RWPE1 (cell line): ENCODE measurements at places on chromosomes 7 and 10.

GRCh38 chr7:156998988-156999957 is 11.2 kb downstream of the MNX1 start:
- DNase-seq, result no peak

DNA sequence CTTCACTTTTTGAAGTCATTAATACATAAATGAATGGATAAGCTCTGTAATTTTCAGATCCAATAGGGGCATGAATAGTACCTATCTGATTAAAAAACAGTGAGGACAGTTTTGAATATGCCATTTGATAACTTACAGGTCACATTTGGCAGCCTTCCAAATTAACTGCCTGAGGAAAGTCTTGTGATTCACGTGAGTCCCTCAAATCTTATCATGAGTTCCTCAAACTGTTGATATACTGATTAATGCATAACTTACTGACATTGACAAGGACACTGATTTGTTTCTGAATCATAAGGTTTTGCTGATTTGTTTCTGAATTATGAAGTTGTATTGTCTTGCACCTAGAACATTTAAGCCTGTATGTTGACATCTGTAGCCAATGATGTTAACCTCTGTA is 55.1 kb downstream of the ANKMY2 start:
- no peak for DNase-seq

DNA sequence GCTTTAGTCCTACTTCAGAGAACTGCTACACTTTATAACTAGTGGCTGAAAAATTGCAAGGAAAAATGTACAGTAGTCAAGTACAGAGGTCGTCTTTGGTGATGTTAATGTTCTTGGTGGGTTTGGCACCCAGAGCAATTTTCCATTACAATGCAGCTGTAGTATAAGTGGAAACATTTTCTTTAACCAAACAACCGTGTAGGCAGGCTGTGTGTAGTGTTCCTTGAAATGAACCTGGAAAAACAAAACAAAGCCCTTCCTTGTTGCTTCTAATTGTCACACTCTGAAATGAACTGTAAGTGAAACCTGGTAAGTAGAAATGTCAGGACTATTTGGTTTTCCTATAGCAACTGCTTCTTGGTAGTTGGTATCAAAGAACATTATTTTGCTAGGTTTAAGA is 256.9 kb downstream of the MDFIC start:
- no peak for DNase-seq

- peak; percentile 73 for DNase-seq
Observed at GRCh38 chr10:78657163-78657861, 411.5 kb upstream of the ZMIZ1 start.

DNA sequence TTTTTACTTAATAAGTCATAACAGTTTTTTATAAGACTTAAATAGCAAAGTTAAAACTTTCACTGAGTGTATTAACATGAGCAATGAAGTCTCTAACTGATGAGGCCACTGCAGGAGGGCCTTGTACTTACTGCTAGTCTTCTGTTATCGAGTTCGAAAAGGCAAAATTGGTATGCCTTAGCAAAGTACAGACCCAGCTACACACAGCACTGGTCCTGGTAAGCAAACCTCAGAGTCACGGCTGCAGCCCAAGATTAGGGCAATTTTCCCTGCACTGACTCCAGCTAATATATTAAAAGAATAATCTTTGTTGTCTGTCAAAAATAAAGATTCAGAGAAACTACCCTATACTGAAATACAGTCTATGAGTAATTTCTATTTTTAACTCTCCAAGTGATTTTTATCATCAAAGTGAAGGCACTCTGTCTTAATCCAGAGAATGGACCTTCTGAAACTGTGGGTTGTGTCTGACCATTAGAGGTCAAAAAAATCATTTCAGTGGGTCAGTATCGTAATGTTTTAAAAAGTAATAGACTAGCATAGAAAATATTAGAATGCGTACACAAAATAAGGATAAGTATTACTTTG is 85.7 kb downstream of the HBP1 start:
- DNase-seq, result no peak

- peak; percentile 69 for DNase-seq
Observed at GRCh38 chr10:3668276-3668965, 116.6 kb downstream of the KLF6 start.

DNA sequence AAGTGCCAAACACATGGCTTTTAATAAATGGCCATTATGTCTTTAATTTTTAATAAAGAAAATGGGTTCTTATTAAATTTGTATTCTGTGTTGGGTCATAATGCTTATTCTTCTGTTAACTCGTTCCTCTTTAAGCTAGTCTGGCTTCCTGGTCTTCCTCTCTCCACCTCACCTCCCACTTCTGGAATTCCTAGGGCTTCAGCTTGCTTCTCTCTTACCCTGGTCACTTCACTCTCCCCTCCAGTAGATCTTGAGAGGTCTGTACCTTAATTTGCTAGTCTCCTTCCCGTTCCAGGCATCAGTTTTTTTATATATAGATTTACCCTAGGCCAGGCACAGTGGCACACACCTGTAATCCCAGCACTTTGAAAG is 111.2 kb downstream of the RALA start:
- DNase-seq, result no peak

- no peak for DNase-seq
Observed at GRCh38 chr10:5034588-5034987, 30.9 kb upstream of the AKR1C2 start.

DNA sequence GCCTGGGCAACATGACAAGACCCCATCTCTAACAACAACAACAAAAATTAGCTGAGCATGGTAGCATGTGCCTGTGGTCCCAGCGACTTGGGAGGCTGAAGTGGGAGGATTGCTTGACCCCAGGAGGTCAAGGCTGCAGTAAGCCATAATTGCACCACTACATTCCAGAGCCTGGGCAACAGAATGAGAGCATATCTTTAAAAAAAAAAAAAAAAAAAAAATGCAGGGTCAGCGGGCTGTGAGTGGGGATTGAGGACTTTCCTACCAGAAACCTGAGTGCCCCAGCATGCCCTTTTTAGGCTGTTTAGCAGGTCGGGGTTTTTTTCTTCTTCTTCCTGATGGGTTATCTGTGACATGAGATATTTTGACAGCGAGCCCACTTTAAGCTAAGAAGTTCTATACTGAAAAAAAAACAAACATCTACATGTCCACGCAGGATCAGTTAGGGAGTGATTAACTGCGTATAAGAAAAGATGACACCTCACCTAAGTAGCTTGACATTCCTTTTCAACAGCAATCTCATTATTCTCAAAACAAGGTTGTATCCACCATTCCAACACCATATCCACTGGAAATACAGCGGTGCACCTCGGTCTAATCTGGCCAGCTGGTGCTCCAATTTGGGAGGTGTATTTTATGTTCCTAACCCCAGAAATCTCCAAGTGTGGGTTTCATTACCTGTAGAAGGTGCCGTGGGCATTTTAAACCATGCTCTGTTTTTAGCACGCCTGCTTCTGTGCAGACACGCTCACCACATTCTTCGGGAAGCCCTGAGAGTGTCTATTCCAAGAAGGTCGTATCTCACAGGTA is 13.8 kb upstream of the RFC2 start:
- no peak for DNase-seq

GRCh38 chr10:31147210-31147608 is 115.5 kb upstream of the ZNF438 start:
- DNase-seq, result peak; percentile 42

GRCh38 chr10:43926875-43927406 is 278.3 kb upstream of the ZNF32 start:
- DNase-seq, result no peak

GRCh38 chr10:17645621-17646345 is 1.8 kb downstream of the STAM start:
- DNase-seq, result peak; percentile 38

GRCh38 chr10:29613791-29614190 is 21.0 kb downstream of the SVIL start:
- DNase-seq, result no peak

- no peak for DNase-seq
Observed at GRCh38 chr7:93205046-93205445, 21.2 kb downstream of the HEPACAM2 start.

DNA sequence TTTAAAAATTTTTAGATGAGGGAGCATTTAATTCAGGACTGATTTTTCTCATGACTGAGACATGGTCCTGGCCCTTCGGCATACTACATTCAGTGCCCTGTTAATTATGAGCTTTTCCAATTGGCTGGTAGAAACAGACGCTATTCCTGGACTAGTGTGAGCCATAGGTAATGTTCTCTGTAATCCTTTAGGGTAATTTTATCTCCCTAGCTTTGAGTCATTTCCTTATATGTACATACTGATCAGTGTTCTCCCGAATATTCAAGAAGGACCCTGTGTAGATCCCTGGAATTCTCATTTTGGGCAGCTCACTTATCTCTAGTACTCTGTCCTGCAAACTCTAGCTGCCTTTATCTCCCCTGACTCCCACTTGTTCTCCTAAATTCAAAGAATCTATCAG is 92.6 kb upstream of the NPY start:
- no peak for DNase-seq

DNA sequence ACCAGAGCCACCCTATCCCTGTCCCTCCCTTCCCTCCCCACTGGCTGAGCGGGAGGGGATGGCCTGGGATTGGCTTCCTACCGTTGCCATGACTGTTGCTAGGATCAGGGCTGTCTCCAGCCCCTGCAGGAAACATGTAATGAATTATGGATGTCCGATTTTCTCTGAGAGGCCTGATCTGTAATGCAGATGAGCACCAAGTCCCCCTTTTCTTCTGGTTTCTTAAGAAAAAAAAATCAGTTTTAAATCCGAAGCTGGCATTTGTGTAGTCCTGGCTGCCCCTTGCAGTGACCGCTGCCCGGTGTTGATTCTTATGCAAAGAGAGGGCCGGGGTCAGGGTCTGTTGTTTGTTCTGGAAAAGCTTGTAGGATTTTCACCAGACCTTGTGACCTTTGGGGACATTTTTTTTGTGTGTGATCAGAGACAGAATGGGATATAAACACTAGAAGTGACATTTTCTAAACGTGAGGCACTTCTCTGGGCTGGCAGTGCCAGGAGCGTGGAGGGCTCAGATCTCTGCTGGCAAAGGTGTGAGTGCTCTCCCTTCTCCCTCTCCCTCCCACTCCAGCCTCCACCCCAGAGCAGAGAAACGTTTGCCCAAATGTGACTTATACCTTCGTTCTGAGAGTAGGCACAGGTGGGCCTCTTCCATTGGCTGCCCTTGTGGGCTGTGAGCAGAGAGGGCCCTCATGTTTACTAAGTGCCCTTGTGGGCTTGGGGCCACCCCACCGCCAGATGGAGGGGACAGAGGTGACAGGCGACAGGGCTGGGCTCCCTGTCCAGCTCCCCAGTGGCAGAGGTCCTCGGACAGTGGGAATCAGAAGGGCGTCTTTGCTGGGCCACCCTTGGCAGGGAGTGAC is 127.5 kb downstream of the DNAJB6 start:
- no peak for DNase-seq

DNA sequence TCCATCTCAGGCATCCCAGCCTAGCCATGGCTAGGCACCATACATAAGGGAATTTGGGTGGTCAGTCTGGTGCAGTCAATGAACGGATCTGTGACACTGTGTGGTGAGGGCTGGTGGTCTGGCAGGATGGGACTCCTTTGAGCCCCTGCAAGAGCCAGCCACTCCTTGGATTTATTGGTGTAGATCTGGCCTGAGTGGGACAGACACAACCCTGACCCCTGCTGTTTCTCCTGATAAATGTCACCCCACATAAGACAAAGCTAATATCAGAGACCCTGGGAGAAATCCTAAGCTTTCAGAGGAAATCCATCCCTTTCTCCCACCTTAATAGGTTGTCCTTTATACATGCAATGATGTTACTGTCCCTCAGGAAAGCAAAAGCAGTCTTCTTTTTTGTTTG is 2.3 kb downstream of the FBXO24 start:
- no peak for DNase-seq

DNA sequence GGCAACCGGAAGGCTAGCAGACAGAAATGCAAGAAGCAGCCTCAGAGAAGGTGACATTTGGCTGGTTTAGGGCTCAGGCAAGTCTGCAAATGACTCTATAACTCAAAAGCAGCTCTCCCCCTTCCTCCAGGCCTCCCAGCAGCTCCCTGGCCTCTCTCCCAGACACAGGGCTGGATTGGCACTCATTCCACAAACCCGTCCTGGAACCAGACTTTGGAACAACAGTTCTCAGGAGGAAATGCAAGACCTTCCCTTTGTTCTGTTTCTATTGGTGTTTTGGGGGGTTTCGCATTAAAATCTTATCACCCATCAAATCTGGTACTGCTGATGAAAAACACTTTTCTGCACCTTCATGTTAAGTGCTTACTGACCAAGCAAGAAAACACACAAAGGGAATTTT is 40.3 kb upstream of the EFCAB10 start:
- DNase-seq, result no peak

DNA sequence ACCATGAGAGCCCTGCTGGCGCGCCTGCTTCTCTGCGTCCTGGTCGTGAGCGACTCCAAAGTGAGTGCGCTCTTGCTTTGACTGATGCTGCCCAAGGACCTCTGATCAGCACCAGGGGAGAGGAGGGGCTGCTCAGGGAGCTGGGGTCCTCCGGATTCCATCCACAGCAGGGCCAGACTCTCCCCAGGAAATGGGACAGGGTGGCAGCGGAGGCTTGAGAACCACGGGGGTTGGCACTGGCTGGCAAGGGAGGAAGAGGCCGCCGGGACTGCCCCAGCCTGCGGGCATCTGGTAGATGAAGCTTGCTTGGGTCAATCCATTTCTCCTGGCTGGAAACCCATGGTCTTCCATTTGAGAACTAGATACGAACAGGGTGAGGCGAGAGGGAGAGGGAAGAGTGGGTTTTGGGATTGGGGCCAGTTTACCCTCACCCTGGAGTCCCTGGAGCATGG is 647 bp downstream of the PLAU start:
- no peak for DNase-seq

DNA sequence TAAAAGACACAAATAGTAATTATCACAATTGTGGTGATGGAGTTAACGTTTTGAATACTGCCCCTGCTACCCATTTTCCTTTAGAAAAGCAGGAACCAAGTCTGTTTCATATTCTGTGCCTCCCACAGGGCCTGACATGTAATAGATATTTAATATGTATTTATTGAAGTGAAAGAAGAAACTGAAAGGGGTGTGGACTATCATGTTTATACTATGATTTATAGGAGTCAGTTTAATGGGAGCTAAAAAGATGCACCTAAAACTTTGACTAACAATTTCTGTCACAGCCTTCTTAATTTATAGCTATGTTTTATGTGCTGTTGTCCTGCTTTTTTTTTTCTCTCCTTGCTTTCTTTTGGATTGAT is 24.1 kb upstream of the BHLHA15 start:
- DNase-seq, result no peak

DNA sequence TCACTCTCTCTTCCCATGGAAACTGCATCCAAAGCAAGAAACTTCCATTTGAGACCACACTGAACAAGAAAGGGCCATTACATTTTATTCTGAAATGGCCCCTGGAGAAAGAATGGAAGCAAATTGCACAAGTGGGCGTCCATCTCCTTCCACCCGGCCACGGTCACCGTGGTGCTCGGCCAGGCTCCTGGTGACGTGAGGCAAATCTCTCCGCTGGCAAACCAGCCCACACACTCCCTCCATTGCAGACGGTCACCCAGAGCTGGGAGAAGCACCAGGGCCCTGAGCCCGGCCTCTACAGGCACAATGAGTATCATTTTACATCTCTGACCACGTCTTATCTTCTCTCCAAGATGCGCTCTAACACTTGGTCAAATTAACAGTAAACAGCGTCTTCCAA is 126.1 kb upstream of the FAM20C start:
- DNase-seq, result no peak

- DNase-seq, result no peak
Observed at GRCh38 chr7:112985377-112985987, 101.1 kb downstream of the GPR85 start.
